ENCODE measurements at places on chromosomes 6 and 20.

DNA sequence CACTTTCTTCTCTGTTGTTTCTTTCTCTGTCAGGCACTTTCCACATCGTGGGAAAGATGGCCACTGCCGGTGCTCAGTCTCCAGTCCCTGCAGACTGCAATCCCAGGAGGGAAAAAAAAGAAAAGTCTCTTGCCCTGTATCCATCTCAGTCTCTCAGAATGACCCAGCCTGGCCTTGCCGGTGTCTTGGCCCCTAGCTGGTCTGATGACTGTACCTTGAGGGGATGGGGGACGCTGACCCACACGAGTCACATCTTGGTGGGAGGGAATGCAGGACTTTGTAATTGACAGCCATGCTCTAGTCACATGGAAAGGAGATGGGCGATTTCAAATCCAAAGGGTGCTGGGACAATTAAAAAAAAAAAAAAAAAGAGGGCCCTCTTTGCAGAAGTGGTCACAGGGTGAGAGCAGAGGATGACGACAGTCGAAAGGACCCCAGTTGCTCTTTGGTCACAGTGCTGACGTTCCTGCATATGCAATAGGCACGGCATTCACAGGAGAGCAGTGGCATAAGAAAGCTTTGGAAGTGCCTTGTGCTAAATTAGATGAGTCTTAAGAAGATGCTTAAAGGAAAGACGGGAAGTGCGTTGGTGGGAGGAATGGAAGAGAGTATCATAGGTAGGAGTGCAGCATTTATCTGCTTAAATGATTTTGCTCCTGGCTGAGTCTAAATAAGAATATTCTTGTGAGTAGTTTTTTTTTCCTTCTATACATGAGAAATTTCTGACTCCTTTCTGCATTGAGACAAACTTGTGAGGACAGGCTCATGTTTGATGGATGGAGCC is 63.9 kb upstream of the AKAP12 start:
- peak; percentile 8 for DNase-seq

GRCh38 chr6:16729183-16729691 is 32.0 kb downstream of the ATXN1 start:
- DNase-seq: peak; percentile 82

GRCh38 chr6:43766964-43767461 is 3.0 kb upstream of the VEGFA start:
- DNase-seq: no peak

DNA sequence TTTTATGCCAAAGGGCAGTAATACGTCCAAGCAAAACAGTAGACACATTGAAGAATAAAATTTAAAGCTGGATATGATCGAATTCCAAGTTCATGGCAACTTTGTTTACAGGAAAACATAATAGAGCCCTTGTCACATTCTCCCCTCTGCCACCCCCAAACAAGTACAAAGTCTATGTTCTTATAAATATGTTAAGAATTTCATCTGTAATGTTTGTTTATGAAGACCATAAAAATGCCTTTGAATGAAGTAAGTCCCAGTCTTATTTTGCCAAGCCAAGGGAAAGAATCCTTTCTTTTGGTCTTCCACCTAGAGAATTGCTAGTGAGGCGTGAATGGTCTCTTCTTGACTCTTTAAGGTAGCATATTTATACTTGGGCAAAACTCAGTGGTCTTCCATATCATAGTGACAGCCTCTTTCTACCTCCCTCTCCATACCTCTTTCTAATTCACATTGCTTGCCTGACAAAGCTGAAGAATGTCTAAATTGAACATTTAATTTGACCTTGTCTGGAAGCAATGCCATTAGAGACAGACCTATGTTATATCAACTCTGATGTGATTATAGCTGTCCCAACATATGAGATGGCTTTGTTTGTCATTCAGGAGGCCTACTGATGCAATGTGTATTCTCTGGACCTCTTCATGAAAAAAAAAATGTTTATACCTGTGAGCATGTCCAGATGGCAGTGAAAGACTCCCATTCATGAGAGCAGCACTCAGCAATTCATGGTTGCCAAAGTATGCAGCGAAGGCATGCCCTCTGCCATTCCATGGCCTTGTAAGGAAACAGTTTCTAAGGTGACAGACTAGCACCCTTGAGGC is 70.6 kb upstream of the CCN2 start:
- DNase-seq: no peak

DNA sequence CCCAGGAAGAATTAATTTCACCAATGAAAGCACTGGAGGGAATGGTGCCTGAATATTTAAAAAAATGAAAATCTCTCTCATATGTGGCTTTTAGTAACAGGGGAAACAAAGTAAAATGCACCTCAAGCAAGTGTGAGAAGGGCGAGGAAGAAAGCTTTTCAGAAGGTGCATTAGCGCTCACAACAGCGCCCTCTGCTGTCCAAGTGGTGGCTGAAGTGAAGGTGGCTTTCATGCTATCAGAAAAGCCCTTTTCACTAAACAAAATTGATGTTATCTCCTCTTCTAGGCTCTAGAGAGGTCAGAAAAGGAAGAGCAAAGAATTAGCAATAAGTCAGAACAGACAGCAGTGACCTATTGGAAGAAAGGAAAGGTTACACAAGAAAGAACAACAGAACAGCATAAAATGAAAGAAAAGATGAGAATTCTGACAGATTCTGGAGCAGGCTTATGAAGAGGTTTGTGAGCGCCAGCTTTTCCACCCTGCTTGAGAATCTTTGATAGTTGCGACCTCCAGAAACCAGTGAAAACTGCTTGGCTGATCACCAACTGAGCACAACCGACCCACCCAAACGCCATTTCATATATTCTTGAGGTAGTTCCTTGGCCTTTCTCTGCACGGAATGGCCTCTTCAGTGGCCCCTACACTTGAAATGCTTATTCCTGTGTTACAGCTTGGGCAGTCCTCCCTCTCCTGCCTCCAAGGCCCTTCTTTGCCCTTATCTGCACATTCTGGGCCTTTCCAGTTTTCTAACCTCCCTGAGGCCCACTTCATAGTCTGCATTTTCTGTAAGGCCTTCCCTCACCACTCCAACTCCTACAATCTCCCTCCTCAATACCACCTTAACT is 45.3 kb downstream of the SMLR1 start:
- peak; percentile 61 for DNase-seq

GRCh38 chr20:42483730-42484303 is 705.9 kb downstream of the PTPRT start:
- DNase-seq: peak; percentile 35

- no peak for DNase-seq
These were observed 85.4 kb downstream of the NINL start for GRCh38 chr20:25499855-25500434.

Data from kidney tubule cell (primary cell).